ENCODE measurements at places on chromosomes 2 and 18.

GRCh38 chr2:37154785-37155184 is 2.0 kb downstream of the EIF2AK2 start:
- DNase-seq, result no peak

DNA sequence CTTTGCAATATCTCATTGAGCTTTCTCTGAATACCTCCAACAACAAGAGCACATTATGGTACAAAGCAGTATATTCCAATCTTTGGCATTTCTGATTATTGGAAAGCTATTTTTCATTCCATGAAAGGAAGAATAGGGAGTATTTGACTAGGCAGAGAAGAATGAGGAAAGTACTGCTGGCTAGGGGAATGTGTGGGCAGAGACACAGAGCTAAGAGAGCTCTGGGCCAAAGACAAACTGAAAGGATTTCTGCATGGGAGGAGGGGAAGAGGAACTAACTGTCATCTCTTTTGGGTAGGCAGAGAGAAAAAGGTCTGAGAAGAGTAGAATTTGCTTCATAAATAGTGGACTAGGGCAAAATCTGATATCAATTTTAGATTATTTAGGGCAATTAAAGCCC is 150.8 kb downstream of the CCDC85A start:
- DNase-seq, result no peak

- no peak for DNase-seq
Measured at GRCh38 chr2:96489663-96490062, 15.5 kb downstream of the NEURL3 start.

DNA sequence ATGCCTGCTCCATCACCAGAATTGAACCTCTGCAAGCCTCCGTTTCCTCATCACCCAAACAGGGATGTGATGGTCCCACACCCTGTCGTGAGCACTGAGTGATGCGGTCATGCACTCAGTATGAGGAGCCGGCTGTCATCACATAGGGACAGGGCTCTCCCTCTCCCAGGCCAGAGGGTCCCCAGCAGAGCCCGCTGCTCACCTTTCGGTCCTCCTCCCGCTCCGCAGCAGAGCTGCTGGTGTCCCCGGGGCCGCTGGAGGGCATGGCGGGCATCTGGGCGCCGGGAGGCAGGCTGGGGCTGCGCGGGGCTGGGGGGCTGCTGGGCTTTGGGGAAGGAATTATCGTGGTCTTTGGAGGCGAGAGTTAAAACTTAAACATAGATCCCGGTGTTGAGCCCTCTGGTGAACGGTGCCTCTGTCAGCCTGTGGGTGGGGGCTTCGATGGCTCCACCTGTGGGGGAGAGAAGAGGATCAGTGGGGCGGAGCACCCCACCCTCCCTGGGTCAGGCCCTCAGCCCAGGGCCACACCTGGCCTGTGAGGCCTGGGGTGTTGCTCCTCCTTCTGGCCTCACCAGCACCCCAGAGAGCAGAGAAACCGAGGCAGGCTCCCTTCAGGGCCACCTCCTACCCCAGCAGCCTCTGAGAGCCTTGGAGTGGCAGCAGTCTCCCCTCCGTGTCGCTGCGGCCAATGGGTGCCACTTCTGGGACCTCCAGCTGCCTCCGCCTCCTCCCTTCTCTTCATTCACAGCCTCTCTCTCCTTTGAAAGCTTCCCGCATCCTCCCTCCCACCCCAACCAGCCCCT is 27.8 kb downstream of the DNMT3A start:
- no peak for DNase-seq

DNA sequence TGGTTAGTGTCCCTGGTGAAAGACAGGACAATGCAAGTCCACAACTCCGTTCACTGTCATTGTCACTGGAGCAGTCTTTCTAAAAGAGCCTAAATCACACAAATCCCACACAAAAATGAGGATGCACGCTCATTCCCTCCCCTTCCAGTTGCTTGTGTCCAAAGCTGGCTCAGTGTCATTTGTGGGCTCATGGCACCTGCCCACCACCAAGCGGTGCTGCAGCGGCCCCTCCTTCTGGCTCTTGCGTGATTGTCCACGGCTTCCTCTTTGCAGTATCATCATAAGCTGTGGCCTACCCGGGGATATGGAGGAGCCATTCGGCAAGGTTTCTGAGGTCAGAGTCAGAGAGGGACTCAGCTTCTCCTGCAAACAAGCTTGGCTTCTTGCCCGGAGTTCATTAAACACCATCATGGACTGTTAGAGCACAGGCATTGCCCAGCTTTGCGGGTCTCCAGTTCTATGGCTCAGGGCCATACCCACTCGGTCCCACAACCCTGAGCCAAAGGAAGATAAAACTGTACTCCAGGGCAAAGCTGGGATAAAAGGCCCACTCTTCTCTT is 179.4 kb upstream of the AGAP1 start:
- no peak for DNase-seq

DNA sequence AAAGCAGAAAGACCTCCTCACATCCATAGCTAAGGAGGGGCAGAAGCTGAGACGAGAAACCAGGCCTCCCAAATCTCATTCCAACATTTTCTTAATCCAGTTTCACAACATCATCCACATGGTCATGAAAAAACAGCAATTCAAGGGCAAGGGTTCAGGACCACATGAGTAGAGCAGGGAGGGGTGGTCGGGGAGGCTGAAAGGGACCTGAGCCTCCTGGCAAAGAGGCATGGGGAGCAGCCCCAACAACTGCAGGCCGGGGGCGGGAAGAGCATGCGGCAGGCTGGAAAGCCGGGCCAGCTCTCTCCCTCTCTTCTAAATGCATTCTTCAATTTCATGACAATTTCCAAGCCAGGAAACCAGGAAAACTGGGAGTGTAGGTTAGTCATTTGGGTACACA is 76.7 kb downstream of the DNMT3A start:
- no peak for DNase-seq

DNA sequence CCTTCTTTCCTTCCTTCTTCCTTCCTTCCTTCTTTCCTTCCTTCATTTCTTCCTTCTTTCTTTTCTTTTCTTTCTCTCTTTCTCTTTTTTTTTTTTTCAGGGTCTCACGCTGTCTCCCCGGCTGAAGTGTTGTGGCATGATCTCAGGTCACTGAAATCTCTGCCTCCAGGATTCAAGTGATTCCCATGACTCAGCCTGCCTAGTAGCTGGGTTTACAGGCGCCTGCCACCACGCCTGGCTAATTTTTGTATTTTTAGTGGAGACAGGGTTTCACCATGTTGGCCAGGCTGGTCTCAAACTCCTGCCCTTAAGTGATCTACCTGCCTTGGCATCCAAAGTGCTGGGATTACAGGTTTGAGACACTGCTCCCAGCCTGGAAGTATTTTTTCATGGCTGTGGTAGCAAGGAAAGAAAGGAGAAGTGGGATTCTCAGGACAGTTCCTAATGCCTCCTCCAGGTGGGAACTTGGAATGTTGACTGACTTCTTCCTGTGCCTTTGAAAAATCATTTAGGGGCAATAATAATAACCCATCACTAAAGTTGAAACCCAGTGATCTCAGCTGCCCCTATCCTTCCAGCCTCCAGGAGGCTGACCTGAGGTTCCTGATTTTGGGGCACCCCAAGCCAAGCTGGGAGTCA is 89.3 kb upstream of the CELF4 start:
- no peak for DNase-seq

- DNase-seq, result no peak
Measured at GRCh38 chr2:172092716-172093415, 7.6 kb downstream of the DLX1 start.

- DNase-seq, result no peak
Measured at GRCh38 chr18:13014232-13014631, 23.1 kb downstream of the CEP192 start.

- no peak for DNase-seq
Measured at GRCh38 chr2:217791551-217791950, 211.2 kb downstream of the TNS1 start.

Data from astrocyte of the spinal cord (primary cell).